ENCODE measurements at places on chromosomes 2 and 18.

GRCh38 chr2:160322320-160322719 is 122.2 kb upstream of the ITGB6 start:
- no peak for DNase-seq

DNA sequence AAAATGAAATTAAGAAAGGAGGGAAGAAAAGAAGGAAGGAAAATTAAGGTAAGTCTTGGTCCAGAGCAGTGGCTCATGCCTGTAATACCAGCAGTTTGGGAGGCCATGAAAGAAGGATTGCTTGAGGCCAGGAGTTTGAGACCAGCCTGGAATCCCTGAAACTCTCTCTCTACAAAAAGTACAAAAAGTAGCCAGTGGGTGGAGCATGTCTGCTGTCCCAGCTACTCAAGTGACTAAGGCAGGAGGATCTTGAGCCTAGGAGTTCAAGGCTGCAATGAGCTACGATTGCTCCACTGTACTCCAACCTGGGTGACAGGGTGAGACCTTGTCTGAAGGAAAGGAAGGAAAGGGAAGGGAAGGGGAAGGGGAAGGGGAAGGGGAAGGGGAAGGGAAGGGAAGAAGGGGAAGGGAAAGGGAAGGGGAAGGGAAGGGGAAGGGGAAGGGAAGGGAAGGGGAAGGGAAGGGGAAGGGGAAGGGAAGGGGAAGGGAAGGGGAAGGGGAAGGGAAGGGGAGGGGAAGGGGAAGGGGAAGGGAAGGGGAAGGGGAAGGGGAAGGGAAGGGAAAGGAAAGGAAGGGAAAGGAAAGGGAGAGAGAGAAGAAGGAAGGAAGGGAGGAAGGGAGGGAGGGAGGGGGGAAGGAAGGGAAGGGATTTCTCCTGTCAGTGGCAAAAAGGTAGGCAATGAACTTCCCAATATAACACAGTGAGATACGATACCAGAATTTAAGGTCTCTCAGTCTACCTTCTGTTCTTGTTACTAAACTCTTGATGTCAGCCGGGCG is 412.8 kb downstream of the CMPK2 start:
- DNase-seq = no peak

GRCh38 chr2:171741189-171741588 is 53.9 kb downstream of the DYNC1I2 start:
- no peak for DNase-seq

DNA sequence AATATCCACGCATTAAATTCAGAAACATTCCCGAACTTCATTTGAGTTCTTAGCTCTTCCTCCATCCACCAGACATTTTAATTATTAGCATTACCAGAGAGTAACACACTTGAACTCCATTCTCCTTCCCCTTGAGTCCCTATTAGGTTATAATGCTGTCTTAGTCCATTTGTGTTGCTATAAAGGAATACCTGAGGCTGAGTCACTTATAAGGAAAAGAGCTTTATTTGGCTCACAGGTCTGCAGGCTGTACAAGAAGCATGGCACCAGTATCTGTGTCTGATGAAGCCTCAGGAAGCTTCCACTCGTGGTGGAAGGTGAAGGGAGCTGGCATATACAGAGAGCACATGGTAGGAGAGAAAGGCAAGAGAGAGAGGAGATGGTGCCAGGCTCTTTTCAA is 25.4 kb downstream of the TBC1D8 start:
- no peak for DNase-seq

DNA sequence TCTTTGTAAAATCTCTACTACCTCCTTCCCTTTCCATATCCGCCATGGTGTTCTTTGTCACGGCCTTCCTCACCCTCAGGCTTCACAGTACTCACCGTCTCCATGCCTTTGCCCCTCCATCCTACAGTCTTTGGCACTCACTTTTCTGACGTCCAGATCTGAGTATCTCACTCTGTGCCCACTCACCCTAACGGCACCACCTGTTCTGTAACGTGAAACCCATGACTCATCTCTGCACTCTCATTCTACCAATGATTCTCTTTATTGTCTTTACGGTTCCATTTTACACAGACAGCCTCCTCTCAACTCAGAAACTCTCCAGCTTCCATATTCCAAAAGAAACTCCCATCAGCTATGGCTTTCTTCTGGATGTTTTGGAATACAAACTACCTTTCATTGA is 56.7 kb downstream of the NETO1 start:
- DNase-seq = no peak

DNA sequence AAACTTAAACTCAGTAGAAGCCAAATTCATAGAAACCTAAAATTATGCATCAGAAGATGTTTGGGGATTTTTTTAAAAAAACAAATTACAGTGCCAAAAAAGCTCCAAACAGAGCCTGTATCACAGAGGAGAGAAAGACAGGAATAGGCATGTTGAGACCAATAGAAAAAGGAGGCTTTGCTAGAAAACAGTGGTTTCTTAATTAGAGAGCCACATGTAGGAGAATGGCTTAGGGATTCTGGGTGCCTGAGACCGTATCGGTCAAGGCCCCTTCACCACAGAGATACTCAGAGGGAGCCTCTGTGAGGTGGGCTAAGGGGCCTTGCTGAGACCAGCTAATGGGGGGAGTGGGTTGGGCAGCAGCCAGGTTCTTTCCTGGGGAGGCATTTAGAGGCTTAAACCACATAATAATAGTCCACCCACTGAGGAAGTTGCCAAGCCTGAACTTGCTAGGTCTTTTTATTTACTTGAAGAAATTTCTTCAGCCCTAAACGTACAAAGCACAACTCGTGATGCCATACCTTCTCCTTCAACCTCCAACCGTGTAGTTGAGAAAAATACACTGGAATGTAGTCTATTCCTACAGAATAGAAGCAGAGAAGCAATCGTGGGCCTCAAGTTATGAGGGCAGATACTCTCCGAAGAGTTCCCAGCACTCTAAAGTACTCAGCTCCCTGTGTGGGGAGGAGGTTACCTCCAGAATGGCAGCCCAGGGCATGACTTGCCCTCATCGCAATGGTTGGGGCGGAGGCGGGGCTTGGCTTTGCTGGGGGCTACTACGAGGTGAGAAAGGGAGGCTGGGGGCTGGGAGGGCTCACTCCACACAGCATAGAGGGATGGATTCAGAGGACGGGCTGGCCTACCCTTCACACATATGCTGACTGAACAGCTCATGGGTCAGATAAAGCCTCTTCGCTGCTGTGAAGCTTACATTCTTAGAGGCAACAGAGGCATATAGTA is 237.9 kb downstream of the TPGS2 start:
- no peak for DNase-seq

GRCh38 chr2:129080715-129081476 is 762.2 kb upstream of the HS6ST1 start:
- no peak for DNase-seq

GRCh38 chr18:10100941-10101701 is 187.3 kb downstream of the VAPA start:
- DNase-seq = no peak

- DNase-seq = no peak
Measured at GRCh38 chr18:8469544-8470130, 139.6 kb upstream of the RAB12 start.

DNA sequence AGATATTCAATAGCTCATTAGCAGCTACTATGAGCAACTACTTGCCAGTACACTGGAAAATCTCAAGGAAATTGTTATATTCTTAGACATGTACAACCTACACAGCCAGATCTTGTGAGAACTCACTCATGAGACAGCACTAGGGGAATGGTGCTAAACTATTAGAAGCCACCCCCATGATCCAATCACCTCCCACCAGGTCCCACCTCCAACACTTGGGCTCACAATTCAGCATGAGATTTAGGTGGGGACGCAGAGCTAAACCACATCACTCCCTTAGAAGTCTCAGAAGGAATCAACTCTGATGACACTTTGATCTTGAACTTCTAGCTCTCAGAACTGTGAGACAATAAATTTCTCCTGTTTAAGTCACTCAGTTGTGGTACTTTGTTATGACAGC is 418.3 kb upstream of the SPHKAP start:
- no peak for DNase-seq

GRCh38 chr2:144701259-144701658 is 181.3 kb upstream of the ZEB2 start:
- no peak for DNase-seq

GRCh38 chr18:55876254-55876653 is 288.3 kb upstream of the TCF4 start:
- DNase-seq = no peak

DNA sequence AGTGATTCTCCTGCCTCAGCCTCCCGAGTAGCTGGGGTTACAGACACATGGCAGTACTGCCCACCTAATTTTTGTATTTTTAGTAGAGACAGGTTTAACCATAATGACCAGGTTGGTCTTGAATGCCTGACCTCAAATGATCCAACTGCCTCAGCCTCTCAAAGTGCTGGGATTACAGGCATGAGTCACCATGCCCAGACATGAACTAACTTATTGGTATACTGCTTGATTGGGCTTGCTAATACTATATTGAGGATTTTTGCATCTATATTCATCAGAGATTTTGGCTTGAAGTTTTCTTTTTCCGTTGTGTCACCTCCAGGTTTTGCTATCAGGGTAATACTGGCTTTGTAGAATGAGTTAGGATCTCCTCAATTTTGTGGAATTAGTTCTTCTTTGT is 706.1 kb upstream of the HS6ST1 start:
- DNase-seq = no peak

GRCh38 chr2:180413336-180413735 is 406.2 kb upstream of the CWC22 start:
- no peak for DNase-seq

All from NCI-H226 (cell line).